ENCODE measurements at places on chromosomes 7 and 10.

GRCh38 chr10:76881477-76882220, 756.0 kb downstream of the KCNMA1 start:
- peak; percentile 21 for DNase-seq

- DNase-seq = no peak
These were observed 176.6 kb upstream of the TNS3 start for GRCh38 chr7:47758546-47758945.

DNA sequence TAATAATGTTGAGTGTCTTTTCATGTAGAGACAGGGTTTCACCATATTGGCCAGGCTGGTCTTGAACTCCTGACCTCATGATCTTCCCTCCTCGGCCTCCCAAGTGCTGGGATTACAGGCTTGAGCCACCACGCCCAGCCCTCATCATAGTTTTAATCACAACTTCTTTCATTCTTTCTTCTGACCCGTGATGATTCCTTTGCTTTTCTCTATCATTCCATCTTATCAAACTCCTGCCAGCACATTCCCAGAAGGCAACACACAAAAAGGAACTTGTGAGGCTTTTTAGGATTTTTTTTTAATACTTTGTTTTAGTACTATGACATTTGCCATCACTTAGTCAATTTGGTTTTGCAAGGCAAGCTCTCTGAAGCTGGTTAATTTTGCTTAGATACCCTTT, 77.5 kb upstream of the MEOX2 start:
- DNase-seq = no peak

GRCh38 chr10:13670311-13670710, 83.5 kb downstream of the PRPF18 start:
- no peak for DNase-seq

GRCh38 chr10:83994325-83994724, 145.0 kb upstream of the GHITM start:
- DNase-seq = no peak

DNA sequence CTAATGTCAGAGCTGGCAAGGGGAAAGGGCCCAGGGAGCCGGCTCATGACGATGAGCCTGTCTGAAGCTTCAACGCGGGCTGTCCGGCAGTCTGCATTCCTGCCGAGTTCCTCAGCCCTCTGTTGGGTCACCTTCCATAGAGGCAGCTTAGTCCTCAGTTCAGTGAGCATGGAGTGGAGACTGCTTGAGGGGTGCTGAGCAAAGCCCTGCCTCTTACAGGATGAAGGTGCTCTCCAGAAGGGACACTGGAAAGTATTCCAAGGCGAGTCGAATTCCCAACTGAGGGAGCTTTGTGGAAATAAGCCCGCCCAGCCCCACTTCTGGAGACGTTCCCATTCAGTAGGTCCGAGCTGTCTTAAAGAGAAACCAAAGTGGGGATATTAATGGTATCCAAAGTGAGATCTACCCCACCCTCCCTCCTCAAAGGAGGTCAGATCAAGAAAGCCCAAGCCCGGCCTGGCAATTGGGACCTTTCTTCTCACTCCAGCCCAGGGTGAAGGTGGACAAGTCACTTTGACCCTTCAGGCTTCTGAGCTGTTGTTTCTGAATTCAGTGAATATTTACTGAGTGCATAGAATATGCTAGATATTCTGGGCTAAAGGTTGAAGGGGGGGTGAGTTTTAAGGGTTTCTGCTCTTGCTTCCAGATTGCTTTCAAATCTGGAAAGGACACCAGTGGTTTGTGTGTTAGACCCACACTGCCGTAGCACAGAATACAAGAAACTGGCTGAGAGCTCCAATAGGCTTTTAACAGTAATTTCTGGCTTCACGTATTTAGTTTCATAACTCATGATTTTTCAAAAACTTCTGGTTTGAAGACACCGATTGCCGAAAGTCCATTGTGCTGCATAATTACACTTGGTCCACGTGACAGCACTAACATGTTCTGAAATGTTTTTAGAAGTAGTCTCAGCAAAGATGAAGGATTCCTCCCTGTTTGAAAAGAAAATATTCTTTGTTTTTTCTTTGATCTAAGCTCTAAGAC, 3.5 kb downstream of the EGFR start:
- DNase-seq = no peak

GRCh38 chr7:45920502-45921380, at the start of gene IGFBP3:
Gene IGFBP3, minus strand, starts transcription at chr7:45921272. Its CDS starts 132 bp downstream, at chr7:45921140.
- DNase-seq = no peak

GRCh38 chr7:114419441-114420272, 5.0 kb downstream of the FOXP2 start:
- no peak for DNase-seq

DNA sequence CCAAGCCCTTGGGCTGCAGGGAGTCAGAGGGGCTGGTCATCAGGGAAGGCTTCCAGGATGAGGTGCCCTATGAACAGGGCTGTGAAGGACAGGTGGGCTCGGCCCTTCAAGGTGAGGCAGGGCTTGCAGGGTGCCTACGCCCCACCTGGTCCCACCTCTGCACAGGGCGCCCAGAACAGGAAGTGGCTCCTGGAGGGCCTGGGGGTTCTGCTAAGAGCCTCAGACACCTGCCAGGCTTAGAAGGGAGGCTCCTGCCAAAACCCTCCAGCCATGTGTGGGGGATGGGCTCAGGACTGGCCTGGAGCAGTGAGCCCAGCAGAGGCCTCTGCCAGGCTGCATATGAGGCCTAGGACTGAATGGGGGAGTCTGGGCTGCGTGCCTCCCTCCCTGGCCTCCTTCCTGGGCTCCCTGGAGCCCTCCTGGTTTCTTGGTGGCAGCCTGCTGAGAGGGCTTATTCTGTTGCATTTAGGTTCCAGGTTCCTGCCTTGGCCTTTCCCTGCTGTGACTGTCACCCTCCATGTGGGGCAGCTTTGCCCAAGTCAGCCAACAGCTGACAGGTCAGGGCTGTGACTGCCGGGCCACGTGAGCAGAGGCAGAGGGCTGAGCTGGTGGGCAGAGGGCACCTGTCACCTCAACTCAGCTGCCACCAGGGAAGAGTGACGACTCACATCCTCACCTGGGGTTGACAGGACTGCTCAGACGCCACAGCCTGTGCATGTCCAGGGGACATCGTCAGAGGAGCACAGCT, 45.2 kb upstream of the MSMB start:
- no peak for DNase-seq

All from GM10248 (cell line).